ENCODE measurements at places on chromosomes 12 and 14. TPM values are rescaled to one million over a fixed set of nuclear protein-coding genes. Genes with fewer than 3 reads are reported as not detected.

DNA sequence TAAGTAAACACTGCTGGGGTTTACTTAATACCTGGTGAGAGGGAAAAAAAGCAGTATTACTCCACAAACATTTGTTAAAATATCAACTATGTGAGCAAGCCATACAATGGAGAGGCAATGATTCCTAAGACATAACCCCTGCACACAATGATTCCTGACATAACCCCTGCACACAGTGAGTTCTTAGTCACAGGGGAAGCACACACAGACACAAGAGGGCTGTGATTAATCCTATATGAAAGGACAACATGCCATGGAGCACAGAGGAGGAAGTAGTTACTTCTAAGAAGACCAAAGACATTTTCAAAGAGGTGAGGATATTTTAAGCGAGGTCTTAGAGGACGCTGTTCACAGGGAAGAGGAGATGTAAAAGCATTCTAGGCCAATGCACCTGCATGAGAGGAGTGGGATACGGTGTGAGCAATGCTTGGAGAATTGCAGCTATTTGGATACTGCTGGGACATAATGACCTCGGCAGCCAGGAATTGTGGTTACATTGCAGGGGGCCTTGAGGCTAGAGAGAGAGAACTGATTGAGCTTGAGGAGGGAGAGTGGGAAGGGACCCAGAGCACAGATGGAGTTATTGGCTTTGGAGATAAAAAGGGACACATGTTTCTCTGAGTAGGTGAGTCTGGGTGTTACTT is 211.9 kb downstream of the APAF1 start:
- no peak for DNase-seq

GRCh38 chr12:59240048-59240447 is 319.7 kb upstream of the LRIG3 start:
- DNase-seq: no peak

DNA sequence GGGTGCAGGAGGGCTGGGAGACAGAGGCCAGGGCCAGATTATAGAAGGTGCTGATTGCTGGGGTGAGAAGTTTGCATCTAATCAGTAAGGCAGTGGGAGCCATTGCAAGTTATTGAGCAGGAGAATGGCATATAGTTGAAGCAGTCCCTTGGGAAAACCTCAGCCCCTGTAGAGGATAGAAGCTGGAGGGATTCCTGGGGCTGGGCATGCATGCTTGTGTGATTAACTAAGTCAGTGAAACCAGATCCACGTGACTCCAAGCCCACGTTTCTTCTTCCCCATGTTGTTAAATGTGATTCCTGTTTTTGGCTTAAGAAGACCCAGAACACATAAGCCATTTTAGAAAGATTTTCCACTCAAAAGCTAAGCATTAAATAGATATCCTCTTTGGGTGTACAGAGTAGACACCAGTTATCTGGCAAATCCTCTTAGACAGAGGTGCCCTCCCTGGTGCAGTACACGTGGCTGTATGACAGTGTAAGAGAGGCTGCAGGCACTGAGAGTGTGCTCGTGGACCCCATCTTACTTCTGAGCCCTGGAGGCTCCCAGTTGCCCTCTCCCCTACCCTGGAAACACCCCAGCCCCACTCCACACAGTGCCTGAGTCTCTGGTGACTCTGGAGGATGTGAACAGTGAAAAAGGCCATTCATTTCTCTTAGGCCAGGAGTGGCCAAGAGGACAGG is 3.2 kb downstream of the C14orf132 start:
- no peak for DNase-seq

- no peak for DNase-seq
Measured at GRCh38 chr12:53631721-53632120, 5.5 kb upstream of the ATF7 start.

The ATG101 gene
- polyA plus RNA-seq: 31.0 TPM

The LHX5 gene
- polyA plus RNA-seq: not detected

The TROAP gene
- polyA plus RNA-seq: 38.3 TPM

Measured in left renal cortex interstitium (tissue), 4 donors.